ENCODE measurements at places on chromosomes 3 and 15.

DNA sequence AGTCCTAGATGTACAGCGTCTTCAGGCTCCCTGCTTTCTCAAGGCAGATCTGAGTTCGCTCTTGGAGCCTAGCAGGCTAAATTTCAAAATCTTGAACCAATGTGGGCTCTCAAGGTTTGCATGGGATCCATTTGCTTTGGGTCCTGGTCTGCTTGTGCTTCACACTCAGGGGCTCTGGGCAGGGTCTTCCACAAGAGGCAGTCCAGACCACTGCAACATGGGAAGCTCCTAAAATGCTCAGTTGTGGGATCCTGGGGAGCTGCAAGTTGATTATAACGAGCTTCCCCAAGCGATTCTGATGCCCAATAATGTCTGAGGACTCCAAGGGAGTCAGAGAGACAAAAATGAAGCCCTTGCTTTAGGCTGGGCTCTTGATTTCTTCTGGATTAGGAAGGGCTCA is 6.7 kb downstream of the NUTM1 start:
- no peak for DNase-seq

DNA sequence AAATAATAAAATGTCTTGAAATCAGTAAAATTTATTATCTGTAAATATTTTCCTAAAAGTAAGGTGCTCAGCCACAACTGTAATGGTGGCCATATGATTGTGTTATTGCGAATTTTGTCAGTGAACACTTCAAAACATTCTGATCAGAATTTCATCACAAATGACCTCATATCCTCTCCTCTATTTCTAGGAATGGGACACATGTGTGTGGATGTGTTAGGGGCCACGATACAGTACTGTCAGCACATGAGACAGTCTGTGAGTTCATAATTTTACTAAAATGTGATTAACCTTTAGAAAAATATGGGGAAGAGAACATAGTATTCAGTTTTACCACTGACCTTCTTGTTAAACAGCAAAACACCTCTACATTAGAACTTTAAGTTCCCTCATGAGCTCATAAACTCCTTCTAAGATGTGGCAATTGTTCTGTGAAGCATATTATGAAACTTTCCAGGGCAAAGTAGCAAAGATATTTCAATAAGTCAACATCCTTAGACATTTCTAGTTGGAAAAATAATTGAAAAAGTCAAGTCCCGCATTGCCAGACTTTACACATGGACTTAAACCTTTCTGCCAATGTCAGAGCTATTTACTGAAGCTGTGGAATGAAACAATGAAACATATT is 158.2 kb upstream of the ABI3BP start:
- DNase-seq: no peak

DNA sequence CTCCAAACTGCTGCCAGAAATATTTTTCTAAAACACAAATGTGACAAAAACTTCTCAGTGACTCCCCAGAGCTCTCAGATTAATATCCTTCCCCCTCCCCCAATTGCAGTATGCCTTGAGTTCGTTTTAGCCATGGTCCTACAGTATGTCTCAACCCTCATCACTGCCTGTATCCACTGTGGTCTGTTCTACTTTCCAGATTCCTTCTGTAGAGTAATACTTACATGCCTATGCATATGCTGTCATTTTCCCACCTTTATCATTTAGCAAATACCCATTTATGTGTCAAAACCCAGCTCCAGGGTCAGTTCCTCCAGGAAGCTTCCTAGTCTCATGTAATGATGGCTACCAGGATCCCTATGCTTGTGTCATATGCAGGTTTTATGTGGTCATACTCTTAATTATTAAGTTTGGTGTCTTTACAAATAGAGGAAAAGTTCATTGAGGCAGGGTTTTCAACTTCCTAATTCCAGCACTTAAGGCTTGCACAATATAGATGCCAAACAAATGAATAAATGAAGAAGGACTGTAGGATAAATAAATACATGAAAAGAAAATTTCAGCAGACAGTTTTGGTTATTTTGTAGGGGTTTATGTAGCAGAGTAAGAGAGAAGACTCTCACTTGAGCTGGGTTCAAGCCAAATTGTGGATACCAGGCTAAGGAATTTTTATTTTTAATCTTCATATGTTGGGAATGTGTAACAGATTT is 170.8 kb downstream of the ALCAM start:
- DNase-seq: no peak

GRCh38 chr3:148992027-148992634 is 791 bp downstream of the GYG1 start:
- DNase-seq: no peak

- DNase-seq: peak; percentile 62
Observed at GRCh38 chr3:47961815-47962606, 54.2 kb downstream of the MAP4 start.

DNA sequence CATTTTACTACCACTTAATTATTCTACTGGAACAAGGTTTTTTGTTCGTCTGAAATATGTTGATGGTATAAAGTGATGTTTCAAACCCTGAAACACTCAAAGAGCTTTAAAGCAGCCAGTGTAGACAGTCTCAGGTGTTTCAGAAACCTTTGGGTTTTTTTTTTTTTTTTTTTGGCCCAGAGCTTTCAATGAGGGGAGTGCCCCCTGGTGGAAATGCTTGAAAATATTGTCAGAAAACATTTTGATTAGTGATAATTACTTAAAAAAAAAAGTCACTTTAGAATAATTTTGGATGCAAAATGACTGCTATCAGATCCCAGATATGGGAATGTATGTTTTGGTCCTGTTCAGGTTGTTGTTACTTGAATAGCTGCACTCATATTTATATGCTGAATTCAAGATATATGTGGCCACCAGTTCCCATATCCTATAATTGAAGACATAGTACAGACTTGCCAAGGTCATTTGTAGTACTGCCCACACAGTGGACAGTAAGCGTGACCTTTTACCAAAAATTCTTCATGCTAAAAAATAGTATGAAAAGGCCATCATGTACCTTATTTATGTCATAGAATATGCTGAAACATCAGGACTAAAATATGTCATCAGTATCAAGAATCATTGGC is 35.9 kb downstream of the SATB1 start:
- DNase-seq: peak; percentile 21

DNA sequence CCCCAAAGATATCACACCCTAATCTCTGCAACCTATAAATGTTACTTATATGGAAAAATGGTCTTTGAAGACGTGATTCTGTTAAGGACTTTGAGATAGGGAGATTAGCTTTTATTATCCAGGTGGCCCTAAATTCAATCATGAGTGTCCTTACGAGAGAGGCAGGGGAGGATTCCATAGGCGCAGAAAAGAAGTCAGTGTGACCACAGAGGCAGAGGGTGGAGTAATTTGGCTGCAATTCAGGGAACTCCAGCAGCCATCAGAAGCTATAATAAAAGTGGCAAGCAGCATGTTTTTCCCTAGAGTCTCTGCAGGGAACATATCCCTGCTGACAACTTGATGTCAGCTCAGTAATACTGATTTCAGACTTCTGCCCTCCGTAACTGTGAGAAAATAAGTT is 315.2 kb upstream of the ROBO2 start:
- no peak for DNase-seq

GRCh38 chr3:47440131-47440530 is 35.6 kb downstream of the SCAP start:
- no peak for DNase-seq

- DNase-seq: no peak
Observed at GRCh38 chr15:79644091-79644490, 212.0 kb downstream of the MINAR1 start.

- no peak for DNase-seq
Observed at GRCh38 chr3:85162905-85163304, 204.1 kb downstream of the CADM2 start.

DNA sequence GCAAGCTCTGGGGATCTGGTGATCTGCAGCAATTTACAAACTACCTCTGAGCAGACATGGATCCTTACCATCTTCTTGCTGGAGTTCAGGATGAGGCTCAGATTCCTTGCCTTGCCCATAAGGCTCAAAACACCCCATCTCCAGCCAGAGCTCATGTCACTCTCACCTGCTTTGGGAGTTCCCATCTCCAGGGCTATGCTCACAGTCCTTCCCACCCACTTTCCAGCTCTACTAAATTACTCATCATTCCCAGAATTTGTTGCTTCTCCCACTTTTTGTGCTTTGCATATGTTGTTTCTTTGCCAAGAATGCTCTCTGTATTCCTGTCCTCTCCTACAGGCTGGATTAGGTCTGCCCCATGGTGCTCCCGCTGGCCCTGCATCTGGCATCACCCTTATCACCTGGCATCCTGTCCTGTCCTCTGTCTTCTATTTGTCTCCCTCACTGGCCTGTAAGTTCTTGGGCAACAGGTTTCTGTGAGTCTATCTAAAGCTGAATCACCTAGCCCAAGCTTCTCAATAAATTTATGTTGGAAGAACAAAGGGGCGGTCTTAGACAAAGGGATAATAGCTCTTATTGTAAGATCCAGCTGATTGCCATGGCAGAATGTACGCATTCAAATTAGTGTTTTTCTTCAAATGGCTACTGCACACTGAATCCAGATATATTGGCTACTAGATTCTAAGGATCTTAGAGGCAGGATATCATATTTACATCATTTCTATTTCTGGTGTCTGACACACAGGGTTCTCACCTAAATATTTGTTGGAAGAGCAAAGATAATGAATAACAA is 179.2 kb downstream of the CLSTN2 start:
- DNase-seq: no peak

GRCh38 chr3:31433679-31433992 is 99.1 kb upstream of the STT3B start:
- no peak for DNase-seq

DNA sequence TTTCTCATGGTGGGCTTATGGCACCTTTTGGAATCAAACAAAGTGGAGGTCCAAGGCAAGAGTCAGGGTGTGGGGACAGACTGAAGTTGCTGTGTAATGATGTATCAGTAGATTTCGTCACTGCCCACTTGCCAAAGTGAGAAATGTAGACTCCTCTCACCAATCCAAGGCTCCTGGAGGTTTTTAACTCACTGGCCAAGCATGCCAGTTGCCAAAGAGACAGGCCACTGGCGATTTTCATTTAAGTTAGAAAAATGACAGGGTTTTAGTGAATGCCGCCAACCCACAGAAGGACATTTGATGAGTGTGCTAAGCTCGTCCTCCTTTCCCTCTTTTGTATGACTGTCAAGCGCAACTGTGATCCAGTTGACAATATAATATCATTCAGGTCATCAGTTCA is 209.2 kb downstream of the FEZF2 start:
- no peak for DNase-seq

GRCh38 chr15:69897471-69898237 is 200.1 kb downstream of the TLE3 start:
- no peak for DNase-seq

DNA sequence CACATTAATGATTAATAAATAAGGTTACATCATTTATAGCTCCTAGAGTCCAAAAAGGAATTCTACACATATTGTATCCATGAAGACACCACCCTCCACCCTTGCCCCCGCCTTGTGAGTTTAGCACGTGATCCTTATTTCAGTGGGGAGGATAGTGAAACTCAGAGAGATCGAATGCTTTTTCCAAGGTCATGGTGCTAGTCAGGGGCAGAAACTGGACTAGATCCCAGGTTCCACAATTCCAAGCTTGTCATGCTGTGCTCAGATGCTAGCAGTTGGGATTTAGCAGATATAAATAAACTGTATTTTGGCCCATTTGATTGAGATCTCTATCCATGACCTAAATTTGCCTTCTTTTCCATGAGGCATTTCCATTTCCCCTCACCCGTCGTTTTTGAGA is 227.4 kb upstream of the THRB start:
- DNase-seq: no peak

- DNase-seq: no peak
Observed at GRCh38 chr15:60966316-60966715, 262.8 kb downstream of the RORA start.

DNA sequence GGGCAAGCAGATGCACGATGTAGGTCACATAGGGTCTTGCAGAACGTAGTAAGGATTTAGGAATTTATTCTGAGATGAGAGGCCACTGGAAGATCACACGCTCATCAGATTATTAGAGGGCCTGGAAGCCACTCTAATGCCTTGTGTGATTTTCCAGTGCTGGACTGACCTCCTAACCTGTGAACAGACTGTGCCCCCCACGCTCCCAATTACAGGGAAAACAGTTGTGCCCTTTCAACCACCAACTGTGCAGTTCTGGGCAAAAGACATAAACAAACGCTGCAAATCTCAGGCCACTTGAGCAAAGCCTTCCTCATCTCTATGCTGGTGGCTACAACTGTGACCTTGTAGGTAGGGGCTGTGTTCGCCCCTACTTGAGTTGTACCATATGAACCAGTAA is 48.2 kb upstream of the BOC start:
- DNase-seq: no peak

DNA sequence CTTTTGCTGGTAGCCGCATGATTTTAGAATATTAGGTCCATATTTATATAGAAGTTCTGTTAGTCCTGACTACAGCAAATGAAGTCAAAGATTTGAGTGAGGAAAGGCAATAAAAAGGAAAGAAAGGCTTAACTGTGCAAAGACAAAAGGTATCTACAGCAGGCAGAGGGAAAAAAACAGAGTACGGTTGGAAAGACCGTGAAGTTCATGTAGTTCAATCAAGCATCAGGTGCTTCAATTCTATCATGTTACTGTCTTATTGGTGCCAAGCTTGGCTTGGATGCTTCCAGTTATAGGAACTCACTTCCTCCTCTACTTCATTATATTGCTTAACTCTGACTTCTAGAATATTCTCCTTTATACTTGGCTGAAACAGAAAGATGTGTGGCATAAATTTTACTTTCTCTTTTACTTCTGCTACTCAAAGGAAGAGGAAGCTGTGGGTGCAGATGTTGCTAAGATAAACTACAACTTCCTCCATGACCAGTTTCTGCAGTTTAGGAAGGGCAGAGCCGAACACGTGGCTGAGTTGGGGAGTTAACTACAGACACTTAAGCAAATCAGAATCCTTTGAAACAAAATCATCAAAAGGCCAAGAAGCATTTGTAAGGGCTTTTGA is 72.6 kb upstream of the ZBED2 start:
- peak; percentile 37 for DNase-seq

DNA sequence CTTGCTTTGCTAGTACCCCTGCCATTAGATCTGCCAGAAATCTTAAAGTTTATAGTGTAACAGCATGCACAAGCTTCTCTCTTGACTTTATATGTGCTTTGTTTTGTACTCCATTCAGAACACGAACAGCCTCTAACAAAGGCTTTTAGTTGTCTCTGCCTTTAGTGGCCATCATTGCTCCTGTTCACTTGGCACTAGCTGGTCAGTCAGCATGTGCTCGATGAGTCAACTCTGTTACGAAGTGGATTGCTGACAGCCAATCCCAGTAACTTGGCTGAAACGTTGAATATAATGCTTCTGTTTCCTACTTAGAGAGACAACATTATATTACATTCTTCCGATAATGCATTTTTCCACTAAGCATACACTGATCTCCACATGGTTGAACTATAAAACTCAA is 349.2 kb downstream of the NAALADL2 start:
- DNase-seq: no peak

DNA sequence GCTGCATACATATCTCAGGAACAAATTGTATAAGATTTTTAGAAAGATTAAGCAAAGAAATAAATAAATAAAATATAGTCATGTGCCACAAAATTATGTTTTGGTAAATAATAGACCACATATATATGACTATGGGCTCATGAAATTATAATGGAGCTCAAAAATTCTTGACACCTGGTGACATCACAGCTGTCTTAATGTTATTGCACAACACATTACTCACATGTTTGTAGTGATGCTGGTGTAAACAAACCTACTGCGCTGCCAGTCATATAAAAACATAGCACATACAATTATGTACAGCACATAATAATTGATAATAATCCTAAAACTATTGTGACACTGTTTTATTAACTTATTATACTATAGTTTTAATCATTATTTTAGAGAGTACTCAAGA is 1159.1 kb downstream of the SI start:
- no peak for DNase-seq
